DND-41 (cell line): ENCODE measurements at places on chromosomes 13 and 19.

- no peaks in the 10 kb centered on the region for H3K36me3 ChIP-seq
- no peaks in the 10 kb centered on the region for H3K27me3 ChIP-seq
- no peak overlapping the region for H3K27ac ChIP-seq
- H3K4me3 ChIP-seq = no peak overlapping the region
- no peaks in the 10 kb centered on the region for H3K4me1 ChIP-seq
Measured at GRCh38 chr19:56838024-56838908, 2.3 kb downstream of the PEG3 start.

DNA sequence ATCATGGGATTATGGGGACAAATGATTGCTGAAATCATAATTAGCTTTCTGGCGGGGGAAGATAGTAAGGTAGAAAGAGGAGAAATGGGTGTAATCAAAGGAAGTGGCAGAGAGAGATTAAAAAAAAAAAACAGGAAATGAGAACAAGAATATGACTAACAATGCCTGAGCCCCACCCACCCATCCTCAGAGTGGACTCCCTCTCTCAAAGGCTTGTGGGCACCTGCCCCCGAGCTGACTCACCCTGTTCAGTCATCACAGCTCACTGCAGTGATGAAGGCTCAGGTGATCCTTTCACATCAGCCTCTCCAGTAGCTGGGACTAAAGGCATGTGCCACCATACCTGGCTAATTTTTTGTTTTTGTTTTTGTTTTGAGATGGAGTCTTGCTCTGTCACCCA lies 26.4 kb upstream of the TPT1 start:
- peaks cover 14% of the 10 kb centered on the region for H3K36me3 ChIP-seq
- no peak overlapping the region for H3K4me3 ChIP-seq
- no peaks in the 10 kb centered on the region for H3K27me3 ChIP-seq
- DNase-seq = peak; percentile 73

DNA sequence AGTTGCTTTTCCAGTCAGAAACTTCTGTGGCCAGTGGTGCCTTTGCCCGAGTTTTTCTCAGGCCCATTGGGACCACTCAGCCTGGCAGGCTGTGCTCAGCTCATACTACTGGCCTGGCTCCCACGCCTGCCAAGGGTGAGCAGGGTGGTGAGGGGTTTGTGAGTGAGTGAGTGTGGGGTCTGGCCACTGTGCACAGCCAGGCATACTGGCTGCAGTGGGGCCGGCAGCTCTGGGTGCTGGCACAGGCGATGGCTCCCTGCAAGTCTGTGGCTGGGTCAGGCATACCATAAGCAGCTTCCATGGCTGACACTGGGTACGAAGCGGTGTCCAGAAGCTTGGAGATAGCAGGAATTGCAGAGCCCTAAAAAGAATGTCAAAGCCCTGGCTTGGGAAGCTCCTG lies 161.0 kb downstream of the SLITRK6 start:
- H3K36me3 ChIP-seq = no peaks in the 10 kb centered on the region
- no peaks in the 10 kb centered on the region for H3K4me1 ChIP-seq
- no peak overlapping the region for H3K4me3 ChIP-seq
- H3K27me3 ChIP-seq = no peaks in the 10 kb centered on the region
- no peak for DNase-seq
- H3K27ac ChIP-seq = no peak overlapping the region

- no peaks in the 10 kb centered on the region for H3K4me1 ChIP-seq
- no peaks in the 10 kb centered on the region for H3K36me3 ChIP-seq
- no peak overlapping the region for H3K27ac ChIP-seq
- H3K27me3 ChIP-seq = no peaks in the 10 kb centered on the region
Measured at GRCh38 chr13:77789376-77789775, 91.9 kb downstream of the SLAIN1 start.

GRCh38 chr19:23283925-23284324 lies 33.7 kb upstream of the ZNF724 start:
- no peaks in the 10 kb centered on the region for H3K27me3 ChIP-seq
- H3K36me3 ChIP-seq = no peaks in the 10 kb centered on the region
- peak; percentile 58 for DNase-seq

DNA sequence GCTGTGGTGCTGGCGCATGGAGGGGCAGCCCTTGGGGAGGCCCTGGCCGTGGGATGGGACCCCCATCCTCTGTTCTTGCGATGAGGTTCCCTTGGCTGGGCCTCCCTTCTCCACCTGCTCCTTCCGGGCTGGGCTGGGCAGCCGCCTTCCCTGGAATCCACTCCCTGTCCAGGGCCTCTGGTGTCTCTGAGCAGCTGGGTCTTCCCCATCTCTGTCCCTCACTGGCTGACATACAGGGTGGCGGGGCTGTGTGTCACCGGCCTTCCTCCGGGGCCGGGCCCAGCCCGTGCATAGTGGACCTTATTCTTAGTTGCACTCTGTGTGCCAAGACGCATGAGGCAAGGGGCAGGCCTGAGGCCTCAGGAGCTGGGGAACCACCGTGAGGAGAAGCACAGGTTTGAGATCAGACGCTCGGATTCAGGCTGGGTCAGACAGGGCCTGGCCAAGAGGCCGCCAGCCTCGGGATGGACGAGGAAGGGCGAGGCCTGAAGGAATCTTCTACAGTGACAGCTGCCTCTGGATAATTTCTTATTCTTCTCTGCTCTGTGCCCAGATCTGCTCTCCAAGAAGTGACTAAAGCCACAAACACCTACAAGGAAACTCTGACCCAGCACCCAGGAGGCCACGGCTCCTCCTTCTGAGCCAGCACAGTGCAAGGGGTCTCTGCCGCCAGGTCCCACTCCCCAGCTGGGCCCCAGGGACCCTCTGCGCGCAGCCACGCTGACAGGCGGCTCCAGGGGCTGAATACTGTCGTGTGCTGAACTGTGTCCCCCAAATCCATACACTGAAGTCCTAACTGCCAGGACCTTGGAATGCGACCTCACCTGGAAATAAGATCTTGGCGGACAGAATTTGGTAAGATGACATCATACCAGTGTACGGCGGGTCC lies 11.0 kb downstream of the SGTA start:
- no peak overlapping the region for H3K4me3 ChIP-seq
- H3K27me3 ChIP-seq = no peaks in the 10 kb centered on the region
- no peak for DNase-seq
- peaks cover 53% of the 10 kb centered on the region for H3K36me3 ChIP-seq

DNA sequence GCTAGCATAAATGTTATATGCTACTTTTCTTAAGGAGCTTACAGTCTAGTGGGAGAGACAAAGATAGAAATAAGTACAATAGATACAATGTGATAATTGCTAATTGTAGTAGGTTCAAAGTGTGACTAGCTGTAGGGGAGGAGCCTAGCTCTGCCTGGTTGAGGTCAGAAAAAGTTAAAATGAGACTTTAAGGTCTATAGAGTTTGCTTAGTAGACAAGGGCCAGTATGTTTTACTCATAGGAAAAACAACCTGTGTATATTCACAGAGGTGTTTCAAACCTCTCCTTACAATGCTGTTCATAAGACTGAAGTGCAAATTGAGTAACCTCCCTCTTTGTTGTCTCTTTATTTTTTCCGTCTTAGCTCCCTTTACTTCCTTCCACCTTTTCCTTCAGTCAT lies 56.1 kb downstream of the PDS5B start:
- H3K4me3 ChIP-seq = no peak overlapping the region
- H3K4me1 ChIP-seq = peaks cover 3% of the 10 kb centered on the region
- H3K27me3 ChIP-seq = no peaks in the 10 kb centered on the region
- DNase-seq = no peak
- no peak overlapping the region for H3K27ac ChIP-seq
